WERI-Rb-1 (cell line): ENCODE measurements at places on chromosomes 6 and 20.

DNA sequence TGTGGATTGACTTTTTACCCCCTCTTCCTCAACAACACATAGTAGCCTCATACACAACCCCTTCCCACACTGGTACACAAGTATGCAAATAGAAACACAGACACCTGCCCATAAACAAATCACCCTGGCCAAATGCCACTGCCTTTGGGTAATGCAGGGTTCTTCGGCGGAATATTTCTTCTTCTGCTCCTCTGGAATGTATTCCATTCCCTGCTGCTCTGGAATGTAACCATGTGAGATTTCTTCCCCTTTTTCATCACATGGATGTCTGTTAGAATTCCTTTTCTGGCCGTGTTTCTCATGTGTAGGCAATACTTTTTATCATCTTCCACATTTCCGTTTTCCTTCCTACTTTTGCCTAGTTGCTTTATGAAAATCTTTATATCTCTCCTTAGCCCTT is 76.1 kb upstream of the TPD52L1 start:
- DNase-seq = no peak

GRCh38 chr20:44790638-44791393 is 19.5 kb downstream of the RIMS4 start:
- DNase-seq = no peak

GRCh38 chr6:121765060-121765459 is 329.6 kb downstream of the GJA1 start:
- no peak for DNase-seq

DNA sequence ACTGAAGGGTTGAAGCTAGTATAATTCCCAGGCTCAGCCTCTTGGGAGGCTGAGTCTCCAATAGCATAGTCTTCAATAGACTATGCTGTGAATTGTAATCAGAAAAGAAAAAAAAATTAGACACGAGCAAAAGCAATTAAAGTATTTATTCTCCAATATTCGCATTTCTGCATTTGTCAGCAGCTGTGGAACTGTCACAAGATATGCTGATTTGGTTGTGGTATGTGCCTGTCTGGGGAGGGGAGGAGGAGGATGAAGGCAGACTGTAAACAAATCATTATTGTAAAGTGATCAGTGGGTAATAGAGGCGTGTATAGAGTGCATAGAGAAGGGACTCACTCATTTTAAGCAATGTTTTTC is 10.1 kb upstream of the BICRAL start:
- DNase-seq = no peak

GRCh38 chr6:5566718-5567117 is 305.4 kb downstream of the FARS2 start:
- no peak for DNase-seq

GRCh38 chr20:37344506-37345338 is 1.2 kb upstream of the SRC start:
- DNase-seq = peak; percentile 80

- DNase-seq = no peak
These were observed 69.0 kb upstream of the UST start for GRCh38 chr6:148677594-148678476.

- DNase-seq = no peak
These were observed 1001.1 kb upstream of the GJE1 start for GRCh38 chr6:141131616-141132015.

GRCh38 chr20:51284176-51284575 is 258.3 kb downstream of the NFATC2 start:
- DNase-seq = no peak

DNA sequence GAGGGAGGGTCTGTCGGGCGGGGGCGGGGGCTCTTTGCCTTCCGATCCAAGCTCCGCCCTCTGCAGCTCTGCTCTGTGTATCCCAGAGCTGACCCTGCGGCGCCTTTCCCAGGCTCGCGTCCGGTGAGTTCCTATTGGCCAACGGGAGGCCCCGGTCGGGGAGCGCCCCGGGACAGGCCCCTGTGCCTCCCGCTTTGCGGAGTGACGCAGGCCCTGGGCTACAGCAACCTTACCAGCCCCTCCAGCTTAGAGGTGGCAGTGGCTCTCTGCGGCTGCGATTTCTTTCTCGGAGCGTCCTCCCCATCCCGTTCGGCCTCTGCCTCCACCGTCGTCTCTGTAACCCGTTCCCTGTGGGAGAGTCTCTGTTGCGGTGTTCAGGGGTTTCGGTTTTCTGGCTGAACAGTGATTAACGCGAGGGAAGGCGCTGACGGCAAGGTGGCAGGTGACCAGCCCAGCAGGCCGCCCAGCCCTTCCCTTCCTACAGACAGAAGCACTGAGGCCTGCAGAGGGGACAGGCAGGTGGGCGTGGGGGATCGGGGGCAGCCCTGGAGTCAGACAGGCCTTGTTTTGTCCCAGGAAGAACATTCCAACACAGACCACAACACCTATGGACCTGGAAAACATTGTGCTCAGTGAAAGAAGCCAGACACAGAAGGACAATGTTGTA is 18.1 kb upstream of the CEBPB start:
- peak; percentile 82 for DNase-seq

DNA sequence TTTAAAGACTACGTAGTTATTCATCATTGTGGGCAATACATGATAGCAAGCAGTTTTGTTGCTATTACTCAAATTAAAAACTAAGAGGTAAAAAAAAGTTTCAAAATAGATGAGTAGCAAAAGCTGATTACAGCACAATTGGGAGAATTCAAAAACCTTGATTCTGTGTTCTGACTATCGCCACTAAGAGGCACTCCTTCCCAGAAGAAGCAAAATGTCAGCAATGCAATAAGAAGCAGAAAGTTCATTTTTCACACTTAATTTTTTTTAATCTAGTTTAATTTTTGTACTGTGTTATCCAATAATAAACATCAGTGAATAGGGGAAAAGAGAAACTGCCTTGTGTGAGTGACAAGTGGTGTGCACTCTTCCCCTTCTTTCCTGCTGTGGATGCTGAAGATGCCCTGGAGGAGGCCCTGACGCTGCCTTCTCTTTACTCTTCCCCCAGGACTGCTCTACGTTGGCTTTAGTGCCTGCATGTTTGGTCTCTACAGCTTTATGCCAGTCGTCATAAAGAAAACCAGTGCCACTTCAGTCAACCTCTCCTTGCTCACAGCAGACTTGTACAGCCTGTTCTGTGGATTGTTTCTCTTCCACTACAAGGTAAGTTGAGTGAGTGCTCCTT is 263.2 kb upstream of the PLN start:
- DNase-seq = no peak

GRCh38 chr6:40764726-40765125 is 177.6 kb upstream of the LRFN2 start:
- DNase-seq = no peak

- no peak for DNase-seq
These were observed 169.5 kb downstream of the FRK start for GRCh38 chr6:115891111-115891669.
